T-cell (primary cell): ENCODE measurements at places on chromosomes 13 and 19. TPM values are rescaled to one million over a fixed set of nuclear protein-coding genes. Genes with fewer than 3 reads are reported as not detected.

The SBK2 gene
- not detected for total RNA-seq

GRCh38 chr13:47081246-47081645 is 184.4 kb upstream of the HTR2A start:
- no peak for DNase-seq

- no peak for DNase-seq
Measured at GRCh38 chr13:44181931-44182330, 191.7 kb upstream of the SERP2 start.

GRCh38 chr13:52961256-52961910 is 67.2 kb upstream of the OLFM4 start:
- no peak for DNase-seq

The ZNF471 gene
- total RNA-seq: 1.4 TPM

- no peak for DNase-seq
Measured at GRCh38 chr19:8504171-8504570, 1.7 kb upstream of the PRAM1 start.

- no peak for DNase-seq
Measured at GRCh38 chr13:43058831-43059230, 35.4 kb downstream of the DNAJC15 start.

DNA sequence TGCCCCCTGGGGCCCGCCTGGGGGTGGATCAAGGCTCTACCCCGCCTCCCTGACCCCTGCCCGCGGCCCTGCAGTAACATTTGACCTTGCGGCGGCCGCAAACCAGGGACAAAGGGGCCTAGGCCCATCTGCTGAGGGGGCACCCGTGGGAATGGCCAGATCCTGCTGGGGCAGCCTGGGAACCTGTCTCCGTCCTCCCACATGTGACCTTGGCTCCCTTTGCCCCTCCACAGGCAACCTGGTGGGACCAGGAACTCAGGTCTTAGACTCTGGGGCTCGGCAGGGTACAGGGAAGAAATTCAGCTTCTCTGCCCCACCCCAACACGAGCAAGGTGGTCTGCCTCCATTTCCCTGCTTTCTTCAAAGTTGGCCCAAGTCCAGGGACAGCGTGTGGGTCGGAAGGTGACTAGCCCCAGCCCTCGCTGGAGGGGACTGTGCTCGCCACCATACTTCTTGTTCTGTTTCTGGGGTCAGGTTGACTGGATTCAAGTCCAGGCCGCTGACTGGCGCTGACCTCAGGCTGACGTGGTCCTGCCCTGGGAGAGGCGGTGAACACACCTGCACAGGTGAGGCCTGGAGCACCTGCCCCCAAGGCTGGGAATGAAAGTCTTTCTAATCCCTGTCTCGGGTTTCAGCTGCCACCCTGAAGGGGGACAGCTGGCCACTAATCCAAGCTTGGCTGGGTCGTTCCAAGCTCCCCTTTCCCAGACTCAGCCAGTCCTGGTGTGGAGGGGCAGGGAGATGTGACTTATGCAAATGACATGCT is 2.5 kb upstream of the NR2F6 start:
- DNase-seq: no peak

DNA sequence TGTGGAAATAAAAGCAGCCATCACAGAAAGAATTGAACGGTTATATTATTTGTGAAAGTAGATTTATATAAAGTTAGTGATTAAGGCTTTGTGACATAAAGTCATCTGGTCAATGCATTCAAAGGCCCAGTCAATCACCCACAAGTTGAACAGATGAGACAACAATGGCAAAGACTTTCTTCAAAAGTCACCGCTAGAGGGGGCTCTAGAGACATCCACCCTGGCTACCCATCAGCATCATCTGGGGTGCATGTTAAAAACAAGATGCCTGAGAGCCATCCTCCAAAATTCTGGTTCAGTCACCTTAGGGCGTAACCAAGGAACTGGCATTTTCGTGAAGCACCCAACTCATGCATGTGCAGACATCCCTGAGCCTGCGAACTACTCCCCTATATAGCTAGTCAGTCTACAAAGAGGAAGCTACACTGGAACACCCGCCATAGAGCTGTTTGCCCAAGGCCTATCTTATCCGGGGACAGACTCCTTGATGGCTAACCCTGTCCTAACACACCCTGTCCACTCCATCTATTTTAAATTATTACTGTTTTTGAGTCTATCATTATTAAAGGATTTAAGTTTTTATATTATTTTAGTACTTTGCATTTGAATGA is 970.5 kb downstream of the UQCRFS1 start:
- DNase-seq: no peak

DNA sequence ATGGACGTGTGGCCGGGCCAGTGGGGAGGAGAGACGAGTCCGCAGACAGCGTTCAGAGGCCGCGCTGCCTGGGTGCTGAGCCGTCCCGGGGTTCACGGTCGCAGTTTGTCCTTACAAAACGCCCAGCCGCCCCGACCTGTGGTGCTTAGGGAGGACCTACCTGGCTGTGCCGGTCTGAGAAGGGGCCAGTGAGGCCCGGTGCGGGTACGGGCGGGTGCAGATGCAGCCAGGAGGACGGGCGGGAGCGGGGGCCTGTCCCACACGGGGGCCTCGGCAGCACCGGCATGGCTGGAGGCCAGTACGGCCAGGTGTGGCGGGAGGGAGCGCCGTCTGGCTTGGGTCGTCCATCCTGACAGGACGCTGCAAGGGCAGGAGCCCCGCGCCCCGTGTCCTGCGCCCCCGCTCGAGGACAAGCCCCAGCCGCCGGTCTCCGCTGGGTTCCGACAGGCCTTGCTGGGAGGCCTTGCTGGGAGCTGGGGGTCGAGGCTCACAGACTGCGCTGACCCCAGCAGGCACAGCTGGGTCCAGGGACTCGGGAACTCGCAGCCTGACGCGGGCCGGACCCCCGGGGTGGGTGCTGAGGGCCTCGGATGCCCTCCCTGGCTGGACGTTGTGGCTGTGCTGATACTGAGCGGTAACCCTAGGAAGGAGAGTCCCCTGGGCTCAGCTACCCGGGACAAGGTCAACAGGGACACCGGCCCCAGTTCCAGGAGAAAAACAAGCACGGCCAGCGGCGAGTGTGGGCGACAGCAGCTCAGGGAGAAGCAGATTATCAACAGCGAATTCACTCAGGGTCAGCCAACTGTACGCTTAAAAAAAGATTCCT is 5.3 kb upstream of the PROZ start:
- no peak for DNase-seq

DNA sequence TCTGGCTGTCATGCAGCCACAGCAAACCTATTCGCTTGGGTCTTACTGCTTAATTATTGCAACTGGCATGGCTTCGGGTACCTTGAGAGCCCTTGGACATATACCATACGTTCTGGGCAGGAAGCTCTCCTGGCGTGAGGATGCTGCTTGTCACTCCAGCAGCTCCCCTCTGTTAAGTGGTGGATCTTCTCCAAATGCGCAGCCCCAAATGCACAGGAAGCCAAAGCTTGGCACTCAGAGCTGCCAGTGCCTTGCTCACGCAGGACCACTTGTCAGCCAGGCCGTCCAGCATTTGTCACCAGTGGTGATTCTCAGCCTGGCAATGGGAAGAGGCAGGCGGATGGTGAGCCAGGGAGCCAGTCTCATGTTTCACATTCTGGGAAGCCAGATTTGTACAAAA is 158.6 kb downstream of the KATNAL1 start:
- no peak for DNase-seq

GRCh38 chr19:1064661-1065605 is 2.0 kb upstream of the ARHGAP45 start:
- DNase-seq: peak; percentile 70

The HSPB6 gene
- 0.44 TPM for total RNA-seq

The TMEM205 gene
- 27.0 TPM for total RNA-seq

GRCh38 chr13:54705738-54706137 is 1677.1 kb downstream of the OLFM4 start:
- no peak for DNase-seq

DNA sequence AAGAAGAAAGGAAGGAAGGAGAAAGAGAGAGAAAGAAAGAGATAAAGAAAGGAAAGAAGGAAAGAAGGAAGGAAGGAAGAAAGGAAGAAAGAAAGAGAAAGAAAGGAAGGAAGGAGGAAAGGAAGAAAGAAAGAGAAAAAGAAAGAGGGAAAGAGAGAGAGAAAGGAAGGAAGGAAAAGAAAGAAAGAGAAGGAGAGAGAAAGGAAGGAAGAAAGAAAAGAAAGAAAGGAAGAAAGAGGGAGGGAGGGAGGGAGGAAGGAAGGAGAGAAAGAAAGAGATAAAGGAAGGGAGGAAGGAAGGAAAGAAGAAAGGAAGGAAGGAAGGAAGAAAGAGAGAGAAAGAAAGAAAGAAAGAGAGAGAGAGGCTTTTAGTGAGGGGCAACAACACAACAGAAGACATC is 135.1 kb upstream of the VSTM2B start:
- DNase-seq: no peak

- no peak for DNase-seq
Measured at GRCh38 chr19:50844296-50844935, 10.3 kb upstream of the KLK3 start.

GRCh38 chr19:57664269-57665127 is 4.2 kb upstream of the ZSCAN4 start:
- DNase-seq: no peak

GRCh38 chr19:3914199-3914598 is 18.7 kb upstream of the NMRK2 start:
- DNase-seq: no peak

The FFAR1 gene
- not detected for total RNA-seq

GRCh38 chr19:8335343-8336071 is 7.6 kb downstream of the KANK3 start:
- no peak for DNase-seq

GRCh38 chr19:50462970-50463369 is 13.3 kb upstream of the EMC10 start:
- DNase-seq: no peak

The ATP4A gene
- not detected for total RNA-seq

DNA sequence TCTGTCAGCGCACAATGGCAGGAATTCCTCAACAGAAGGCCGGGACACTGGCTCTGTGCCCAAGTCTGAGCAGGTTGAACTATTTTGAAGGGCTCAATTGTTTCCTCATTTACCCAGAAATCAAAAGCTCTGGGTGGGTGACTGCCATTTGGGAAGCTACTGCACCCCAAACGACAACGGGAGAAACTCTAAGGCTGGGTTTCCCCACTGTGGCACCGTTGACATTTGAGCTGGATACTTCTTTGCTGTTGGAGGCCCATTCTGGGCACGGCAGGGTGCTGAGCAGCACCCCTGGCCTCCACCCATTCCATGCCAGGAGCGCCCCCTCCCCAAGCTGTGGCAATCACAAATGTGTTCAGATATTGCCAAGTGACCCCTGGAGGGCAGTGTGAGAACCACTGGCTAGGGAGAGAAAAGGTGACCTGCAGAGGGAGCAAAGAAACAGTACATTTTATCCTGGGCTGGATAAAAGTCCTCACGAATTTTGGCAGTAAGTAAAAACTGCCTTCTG is 62.5 kb downstream of the RFX2 start:
- DNase-seq: no peak

GRCh38 chr13:32125751-32126150 is 94.2 kb downstream of the FRY start:
- no peak for DNase-seq

The HRC gene
- not detected for total RNA-seq

The ERICH6B gene
- total RNA-seq: not detected

DNA sequence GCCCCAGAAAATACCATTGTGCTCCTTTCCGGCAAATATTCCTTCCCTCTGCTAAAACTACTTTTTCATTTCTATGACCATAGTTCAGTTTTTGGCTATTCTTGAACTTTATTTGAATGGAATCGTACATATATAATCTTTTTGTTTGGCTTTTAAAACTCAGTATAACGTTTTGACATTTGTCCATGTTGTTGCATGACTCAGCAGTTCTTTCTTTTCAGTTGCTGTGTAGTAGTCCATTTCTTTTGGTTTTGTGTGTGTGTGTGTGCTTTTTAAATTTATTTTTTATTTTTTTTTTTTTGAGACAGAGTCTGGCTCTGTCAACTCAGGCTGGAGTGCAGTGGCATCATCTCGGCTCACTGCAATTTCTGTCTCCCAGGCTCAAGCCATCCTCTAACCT is 35.0 kb downstream of the ITM2B start:
- DNase-seq: no peak

The OSCAR gene
- total RNA-seq: 0.65 TPM

GRCh38 chr19:38210458-38210987 is 13.5 kb downstream of the DPF1 start:
- no peak for DNase-seq

- DNase-seq: no peak
Measured at GRCh38 chr19:38441657-38442348, 8.3 kb downstream of the RYR1 start.

The ZNF649 gene
- 23.8 TPM for total RNA-seq

DNA sequence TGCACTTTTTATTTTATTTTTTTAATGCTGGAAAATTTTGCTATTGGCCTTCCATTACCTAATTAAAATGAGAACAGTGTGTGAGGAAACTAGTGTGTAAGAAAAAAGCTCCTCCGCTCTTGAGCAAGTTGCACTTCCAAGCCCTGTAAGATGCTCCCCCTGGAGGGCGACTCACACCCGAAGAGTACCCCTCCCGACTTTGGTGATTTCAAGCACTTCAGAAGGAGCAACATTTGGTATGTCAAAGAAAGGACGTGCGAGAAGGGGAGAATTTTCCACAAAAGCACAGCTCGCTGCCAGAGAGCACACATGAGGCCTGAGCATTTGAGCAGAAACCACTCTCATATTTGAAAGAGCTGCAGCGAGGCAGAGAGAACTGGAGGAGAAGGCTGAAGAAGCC is 504.4 kb downstream of the FGF9 start:
- DNase-seq: no peak

- no peak for DNase-seq
Measured at GRCh38 chr13:80452279-80452678, 111.4 kb upstream of the SPRY2 start.
